NCI-H2081 treated with DMSO at 0.1 percent for 48 hours (cell line): ENCODE measurements at places on chromosomes 2 and 18.

DNA sequence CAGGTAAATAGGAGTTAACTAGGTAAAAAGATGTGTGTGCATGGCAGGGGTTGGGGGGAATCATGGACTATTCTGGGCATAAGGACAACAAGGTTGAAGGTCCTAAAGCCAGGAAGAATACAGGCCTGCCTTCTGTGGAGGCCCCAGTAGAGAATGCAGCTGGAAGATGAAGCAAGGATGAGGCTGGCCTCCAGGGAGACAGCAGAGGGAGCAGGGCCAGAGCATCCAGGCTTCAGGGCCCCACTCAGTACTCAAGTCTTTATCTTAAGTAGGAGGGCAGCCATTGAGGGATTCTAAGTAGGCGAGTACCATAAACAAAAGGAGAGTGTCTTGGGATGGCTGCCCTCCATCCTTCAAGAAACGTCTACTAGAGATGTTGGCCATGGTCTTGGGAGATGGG lies 101.8 kb upstream of the APCDD1 start:
- no peak for DNase-seq

DNA sequence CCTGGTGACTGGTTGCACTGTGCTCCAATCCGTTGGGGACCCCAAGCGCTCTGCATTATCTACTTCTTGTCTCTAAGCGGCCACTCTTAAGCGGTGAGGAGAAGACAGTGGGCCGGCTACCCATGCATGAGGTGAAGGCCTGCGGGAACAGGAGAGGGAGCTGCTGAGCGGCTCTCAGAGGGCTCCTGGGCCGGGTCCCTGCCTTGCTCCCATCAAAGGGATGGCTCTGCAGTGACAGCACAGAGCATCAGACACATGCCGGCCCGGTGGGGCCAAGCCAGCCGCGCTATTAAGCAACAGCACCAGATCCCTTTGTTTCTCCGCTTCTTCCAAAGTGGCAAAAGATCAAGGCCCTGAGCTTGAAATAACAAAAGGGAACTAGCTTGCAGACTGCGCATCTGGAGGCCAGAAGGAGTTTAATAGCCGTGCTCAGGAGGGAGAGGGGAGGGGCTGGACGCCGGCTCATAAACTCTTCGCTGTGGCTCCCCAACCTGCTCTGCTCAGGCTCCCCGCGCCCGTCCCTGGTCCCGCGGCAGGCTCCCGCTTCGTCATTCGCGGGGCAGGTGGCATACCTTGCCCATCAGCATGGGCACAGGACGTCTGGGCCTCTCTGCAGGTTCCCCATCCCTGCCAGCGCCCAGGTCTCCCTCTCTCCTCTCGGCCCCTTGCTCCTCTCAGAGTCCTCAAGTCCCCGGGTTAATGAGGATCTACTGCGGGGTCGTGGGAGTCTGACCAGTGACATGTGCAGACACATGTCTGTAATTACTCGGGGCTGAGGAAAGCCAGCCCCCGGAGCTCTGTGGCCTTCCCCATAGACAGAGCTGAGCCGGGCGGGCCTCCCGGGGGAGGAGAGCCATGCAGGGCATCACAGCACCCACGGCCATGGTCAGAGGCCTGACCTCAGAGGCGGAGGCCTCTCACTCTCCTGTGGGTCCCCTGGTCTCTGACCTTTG lies 96.7 kb downstream of the ASB1 start:
- no peak for DNase-seq

GRCh38 chr2:33069894-33070651 lies 123.3 kb downstream of the LTBP1 start:
- DNase-seq = no peak

- DNase-seq = no peak
These were observed 353.6 kb upstream of the FANCL start for GRCh38 chr2:58594762-58595161.

- DNase-seq = no peak
These were observed 174.6 kb downstream of the THADA start for GRCh38 chr2:43421194-43421593.

- DNase-seq = no peak
These were observed 916 bp upstream of the OSBPL1A start for GRCh38 chr18:24398540-24398939.

DNA sequence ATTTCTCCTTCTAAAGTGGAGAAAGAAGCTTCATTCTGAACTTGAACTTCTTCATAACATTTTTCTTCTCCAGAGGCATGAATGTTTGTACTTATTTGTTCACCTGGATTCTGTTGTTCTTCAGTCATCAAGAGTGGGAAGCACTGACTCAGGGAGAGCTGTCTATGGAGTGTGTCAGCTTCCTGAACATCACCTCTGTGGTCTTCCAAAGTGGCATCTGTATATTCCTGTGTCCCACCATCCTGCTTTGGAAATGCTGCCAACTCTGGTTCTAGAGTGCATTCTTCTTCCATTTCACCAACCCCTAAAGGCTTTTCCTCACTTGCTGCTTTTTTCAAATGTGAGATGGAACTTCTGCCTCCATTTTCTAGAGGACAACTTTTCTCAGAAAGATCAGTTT lies 59.5 kb downstream of the TTN start:
- no peak for DNase-seq

GRCh38 chr18:3889803-3890202 lies 439.8 kb downstream of the TGIF1 start:
- no peak for DNase-seq
